ENCODE measurements at places on chromosomes 12 and 14.

- DNase-seq: no peak
Observed at GRCh38 chr14:20427231-20428009, 8.5 kb downstream of the KLHL33 start.

DNA sequence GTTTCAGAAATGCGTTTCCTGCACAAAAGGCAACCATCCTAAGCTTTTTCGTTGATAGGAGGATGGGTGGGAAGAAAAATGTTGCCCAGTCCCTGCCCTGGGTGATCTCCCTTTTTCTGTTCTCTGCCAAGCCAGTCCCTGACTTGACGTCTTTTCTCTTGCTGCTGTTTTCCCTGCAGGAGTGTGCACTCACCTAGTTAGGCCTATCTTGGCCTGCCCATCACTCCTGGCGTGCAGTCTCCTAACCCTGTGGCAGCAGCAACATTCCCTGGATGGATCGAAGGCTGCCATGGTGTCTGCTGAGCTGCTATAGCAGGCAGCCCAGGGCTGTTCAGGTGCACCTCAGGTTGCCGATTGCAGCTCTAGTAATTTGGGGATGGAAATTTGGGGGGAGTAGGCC, 1.2 kb downstream of the UNC119B start:
- no peak for DNase-seq

DNA sequence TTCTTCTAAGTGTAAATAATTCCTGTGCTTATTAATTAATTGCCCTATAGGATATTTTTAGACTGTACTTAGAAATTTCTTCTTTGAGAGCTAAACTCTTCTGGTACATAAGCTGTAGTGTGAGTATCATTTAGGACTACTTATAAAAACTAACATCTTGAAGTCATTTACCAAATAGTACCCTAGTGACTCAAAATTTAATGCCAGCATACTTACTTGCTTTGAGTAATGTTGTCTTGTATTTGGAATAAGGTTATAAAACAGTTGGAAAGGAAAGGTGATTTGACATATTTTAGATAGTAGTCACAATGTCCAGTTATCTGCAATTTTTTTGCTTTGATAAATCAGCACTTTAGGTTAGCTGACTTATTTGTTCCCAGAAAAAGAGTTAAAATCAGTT, 39.1 kb downstream of the SPATA7 start:
- no peak for DNase-seq

DNA sequence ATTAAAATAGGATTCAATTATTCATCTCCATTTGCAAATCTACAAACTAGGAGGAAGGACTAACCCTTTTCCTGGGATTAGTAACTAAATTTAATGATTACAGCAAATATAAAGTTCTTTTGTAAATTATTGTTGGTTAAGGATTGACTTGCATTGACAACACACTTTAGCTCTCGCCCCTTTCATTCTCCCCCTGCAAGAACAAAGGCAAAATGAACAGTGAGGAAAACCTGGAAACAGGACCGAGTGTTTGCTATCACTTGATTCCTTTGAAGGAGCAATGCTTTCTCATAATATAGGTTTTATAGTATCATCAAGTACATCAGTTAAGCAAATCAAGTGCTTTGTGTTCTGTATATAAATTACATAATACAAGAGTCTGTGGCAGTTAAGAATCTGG, 7.4 kb upstream of the COX16 start:
- DNase-seq: no peak

GRCh38 chr12:8948701-8949341, 624 bp downstream of the M6PR start:
- DNase-seq: peak; percentile 39

GRCh38 chr14:99330316-99331240, 58.6 kb upstream of the BCL11B start:
- DNase-seq: no peak

- no peak for DNase-seq
Observed at GRCh38 chr14:71441126-71441525, 491.1 kb upstream of the RGS6 start.

DNA sequence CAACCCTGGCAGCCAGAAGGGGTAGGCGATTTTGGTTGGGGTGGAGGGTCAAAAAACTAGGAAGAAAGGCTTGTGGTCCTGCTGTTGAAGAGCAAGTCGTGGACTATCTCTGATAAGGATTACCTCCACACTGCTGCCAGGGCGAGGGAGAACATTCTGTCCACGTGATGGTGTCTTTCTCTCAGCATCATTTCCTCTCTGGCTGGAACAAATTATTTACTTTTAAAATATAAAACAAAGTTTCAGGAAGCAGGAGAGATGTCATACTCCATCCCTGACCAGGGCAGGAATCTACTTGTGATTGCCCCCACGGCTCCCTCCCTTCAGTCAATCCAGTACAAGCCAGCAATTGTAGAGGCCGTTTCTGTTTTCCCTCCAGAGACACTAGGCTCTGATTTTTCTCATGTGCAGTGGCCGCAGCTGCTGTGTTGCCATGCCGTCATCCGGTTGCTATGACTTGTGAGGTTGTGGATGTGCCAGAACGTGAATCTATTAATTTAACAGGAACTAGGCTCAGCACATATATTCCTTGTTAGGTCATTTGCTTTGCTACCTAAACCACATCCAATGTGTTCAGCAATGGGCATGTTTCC, 61.5 kb upstream of the PTGR2 start:
- no peak for DNase-seq

DNA sequence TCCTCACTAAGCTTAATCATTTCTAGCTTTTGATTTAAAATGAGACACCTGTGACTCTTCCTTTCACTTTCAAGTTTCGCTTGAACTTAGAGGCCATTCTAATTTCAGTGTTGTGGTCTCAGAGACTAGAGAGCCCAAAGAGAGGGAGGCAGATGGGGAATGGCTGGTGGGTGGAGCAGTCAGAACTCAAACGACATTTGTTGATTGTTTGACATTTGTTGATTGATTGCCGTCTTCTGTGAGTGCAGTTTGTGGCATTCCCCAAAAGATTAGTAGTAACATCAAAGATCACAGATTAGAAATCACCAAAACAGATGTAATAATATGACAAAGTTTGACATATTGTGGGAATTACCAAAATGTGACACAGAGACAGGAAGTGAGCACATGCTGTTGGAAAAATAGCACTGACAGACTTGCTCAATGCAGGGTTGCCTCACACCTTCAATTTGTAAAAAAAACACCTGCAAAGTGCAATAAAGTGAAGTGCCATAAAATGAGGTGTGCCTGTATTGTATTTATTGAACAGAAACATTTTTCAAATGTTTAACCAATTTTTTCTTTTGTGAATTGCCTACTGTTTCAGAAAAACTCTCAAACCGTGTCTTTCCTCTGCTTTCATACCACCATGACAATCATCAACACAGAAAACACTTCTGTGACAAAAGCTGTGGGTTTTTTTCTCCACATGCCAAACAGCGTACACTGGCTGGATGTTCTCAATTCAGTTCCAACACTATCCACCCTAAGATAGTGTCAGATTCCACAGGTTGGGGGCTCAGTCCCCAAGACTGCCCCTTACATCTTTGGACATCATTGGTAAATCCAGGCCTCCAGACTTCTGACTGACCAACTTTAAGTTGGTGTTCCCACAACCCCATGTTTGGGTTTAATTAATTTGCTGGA, 376.3 kb upstream of the RGS6 start:
- peak; percentile 12 for DNase-seq

DNA sequence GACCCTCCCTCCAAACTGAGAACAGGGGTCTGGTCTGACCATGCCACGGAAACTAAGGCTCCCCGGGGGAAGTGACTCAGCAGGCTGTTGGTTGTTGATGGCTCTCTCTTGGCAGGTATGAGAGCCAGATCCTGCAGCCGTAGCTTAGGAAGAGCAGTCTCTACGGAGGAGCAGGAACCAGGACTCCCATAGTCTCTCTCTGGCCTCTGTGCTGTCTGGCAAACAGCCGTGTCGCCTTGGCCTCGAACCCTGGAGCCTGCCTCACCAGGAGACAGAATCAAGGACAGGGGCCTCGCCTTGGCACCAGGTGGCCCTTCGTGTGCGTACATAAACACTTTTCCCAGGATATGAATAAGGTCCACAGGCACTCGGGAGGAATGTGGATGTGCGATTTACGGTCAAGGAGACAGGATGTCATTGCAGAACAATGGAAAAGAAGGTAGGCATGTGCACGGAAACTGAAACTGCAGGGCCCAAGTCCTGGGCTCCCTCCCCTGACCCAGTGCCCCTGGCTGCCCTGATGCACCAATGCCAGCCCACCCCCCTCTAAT, 7.9 kb downstream of the VWF start:
- DNase-seq: no peak

DNA sequence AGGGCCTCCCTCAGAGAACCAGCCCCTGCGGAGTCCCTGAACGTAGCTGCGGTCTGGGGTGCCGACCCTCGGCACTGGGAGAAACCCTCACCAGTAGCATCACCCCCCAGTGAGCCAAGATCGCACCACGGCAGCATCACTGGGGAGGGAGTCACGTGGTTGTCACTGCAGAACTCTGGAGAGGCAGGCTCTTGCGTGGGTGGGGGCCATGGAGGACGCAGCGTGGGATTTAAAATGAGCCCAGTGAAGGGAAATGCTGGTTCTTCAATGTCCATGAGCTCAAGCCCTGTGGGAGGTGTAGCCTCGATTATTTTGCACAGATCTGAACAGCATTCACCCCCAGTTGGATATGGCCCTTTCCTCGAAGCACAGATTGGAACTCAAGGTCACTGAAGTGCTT, 3.9 kb upstream of the GALNT9 start:
- no peak for DNase-seq

DNA sequence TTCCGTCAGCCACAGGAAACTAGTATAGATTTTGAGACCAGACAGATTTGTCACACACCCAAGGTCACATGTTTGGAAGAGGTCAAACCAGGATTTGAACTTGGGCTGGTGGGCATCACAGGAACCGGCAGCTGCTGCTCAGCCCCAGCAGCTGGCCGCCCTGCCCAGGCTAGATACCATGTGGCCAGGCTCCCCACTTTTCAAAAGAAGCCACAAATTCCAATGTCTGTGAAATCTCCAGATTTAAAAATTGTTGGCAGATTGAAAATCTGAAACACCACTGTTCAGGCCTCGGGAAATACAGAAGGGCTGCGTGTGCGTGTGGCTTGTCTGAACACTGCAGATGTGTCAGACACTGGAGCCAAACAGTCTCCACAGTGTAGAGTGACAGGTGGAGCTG, 30.4 kb downstream of the MMAB start:
- DNase-seq: no peak

DNA sequence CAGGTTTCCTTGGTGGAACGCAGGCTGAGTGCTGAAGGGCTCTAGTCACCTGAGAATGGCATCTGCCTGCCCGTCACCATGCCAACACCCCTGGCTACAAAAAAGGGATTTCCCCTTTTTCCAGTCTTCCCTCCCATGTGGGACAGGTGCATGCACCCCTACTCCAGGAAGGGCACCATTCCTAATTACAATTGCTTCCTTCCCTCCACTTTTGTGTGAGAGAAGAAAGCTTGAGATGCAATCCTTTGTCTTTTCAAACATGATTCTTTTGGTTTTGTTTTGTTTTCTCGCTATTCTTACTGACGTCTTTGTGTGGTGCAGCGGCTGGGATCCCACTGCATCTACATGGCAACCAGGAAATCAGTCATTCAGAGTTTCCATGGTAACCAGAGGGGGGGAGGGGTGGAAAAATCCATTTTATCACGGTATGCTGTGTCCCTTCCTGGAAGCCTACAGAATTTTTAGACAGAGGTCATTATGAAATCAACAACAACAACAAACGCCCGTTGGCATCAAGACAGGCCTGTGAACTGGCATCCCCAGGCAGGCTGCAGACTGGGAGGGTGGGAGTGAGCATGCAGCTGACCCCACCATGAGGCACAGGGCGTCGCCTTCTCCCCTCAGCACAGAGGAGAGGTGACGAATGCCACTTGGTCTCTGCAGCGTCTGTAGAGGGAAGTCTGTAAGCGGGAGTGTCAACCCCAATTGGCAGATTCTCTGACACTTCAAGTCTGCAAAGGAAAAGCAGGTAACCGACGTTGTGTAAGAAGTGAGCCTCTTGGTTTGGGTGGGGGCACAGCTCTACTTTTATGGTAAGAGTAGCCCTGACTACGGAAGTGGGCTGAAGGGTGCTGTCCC, 13.6 kb upstream of the GNG2 start:
- DNase-seq: peak; percentile 59

GRCh38 chr12:55862286-55862685, 19.6 kb upstream of the MMP19 start:
- DNase-seq: no peak

- no peak for DNase-seq
Observed at GRCh38 chr12:120316798-120317223, 10.8 kb downstream of the PLA2G1B start.

DNA sequence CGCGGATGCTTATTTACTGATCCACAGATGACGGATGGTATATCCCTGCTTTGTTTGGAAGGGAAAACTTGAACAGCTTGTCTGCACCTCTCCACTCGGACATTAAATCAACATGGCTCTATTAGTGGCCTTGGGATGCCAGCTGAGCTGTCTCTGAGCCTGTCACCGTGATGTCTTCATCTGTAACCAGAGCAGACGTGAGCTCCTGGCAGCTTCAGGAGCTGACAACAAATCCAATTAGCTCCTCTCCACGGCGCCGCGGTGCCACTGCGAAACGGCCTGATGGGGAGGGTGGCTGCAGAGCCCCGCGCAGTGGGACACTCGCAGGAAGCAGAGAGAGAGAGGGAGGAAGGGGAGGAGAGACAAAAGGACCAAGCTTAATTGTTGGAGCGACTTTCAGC, 112.3 kb downstream of the PAPOLA start:
- peak; percentile 99 for DNase-seq

DNA sequence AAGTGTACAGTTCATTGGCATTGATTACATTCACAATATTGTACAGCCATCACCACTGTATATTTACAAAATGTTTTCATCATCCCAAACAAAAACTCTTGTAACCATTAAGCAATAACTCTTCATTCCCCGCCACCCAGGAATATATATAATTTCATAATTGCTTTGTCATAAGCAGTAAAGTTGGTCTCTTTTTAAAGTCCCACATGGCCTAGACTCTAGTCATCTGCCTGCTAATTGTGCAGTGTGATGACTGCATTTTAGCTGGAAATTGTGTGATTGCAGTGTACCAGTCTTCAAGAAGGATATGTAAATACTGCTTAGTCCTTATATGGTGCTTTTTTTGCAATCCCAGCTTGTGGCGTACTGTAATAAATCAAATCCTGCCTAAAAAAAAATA, 75.1 kb upstream of the ATP2A2 start:
- no peak for DNase-seq

DNA sequence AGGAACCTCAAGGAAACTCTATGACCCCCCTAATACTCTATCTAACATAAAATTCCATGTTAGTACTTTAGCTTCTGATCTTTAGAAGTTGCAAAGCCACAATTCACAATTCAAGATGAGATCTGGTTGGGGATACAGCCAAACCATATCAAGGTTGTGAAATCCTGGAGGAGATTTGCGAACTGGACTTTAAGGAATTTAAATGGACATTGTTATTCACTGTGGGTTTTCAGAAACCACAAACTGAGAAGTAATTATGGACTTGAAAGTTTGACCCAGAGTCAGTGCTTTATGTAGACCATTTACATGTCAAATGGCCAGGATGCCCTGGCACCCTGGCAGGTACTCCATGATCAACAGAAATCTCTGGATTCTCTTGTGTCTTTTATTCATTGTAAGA, 14.2 kb upstream of the CDKL1 start:
- DNase-seq: no peak

GRCh38 chr14:85421186-85421877, 108.6 kb upstream of the FLRT2 start:
- DNase-seq: no peak

All from NCI-H524 (cell line).